ENCODE measurements at places on chromosomes 2 and 18.

GRCh38 chr18:56532176-56532840 lies 106.1 kb downstream of the TXNL1 start:
- no peak for DNase-seq

DNA sequence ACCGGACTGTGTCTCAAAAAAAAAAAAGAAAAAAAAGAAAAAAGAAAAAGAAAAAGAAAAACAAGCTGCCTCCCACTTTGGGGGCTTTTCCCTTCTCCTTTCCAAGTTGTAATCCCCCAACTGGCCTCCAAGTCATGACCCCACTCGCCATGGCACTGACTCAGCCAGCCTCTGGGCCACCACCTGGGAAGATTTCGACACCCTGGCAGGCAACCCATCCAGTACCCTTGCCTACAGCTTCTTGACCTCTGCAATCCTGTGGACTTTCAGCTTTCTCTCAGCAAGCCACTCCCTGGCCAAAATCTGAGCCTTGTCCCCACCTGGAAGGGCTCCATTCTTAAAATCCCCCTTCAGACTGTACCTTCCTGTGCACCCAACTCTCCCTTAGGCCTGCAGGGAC lies 22.3 kb upstream of the FOSL2 start:
- DNase-seq, result no peak

GRCh38 chr18:10213526-10213925 lies 240.9 kb upstream of the APCDD1 start:
- DNase-seq, result no peak

GRCh38 chr2:25228848-25229278 lies 60.5 kb upstream of the POMC start:
- DNase-seq, result peak; percentile 74

All from ascending aorta (tissue), 2 donors.